ENCODE measurements at places on chromosomes 6 and 20. TPM values are rescaled to one million over a fixed set of nuclear protein-coding genes. Genes with fewer than 3 reads are reported as not detected.

OR2H2 gene
- total RNA-seq, result not detected

GRCh38 chr6:24546439-24546838 is 51.7 kb downstream of the ALDH5A1 start:
- DNase-seq, result no peak

LY6G6D gene
- not detected for total RNA-seq

GRCh38 chr6:88825856-88826255 is 137.6 kb downstream of the RNGTT start:
- no peak for DNase-seq

Data from SK-MEL-5 (cell line).